ENCODE measurements at places on chromosomes 4 and X.

GRCh38 chr4:88803600-88804096 lies 106.0 kb upstream of the NAP1L5 start:
- no peaks in the 10 kb centered on the region for H3K36me3 ChIP-seq
- no peak for DNase-seq
- H3K27me3 ChIP-seq: no peaks in the 10 kb centered on the region
- H3K27ac ChIP-seq: no peak overlapping the region

DNA sequence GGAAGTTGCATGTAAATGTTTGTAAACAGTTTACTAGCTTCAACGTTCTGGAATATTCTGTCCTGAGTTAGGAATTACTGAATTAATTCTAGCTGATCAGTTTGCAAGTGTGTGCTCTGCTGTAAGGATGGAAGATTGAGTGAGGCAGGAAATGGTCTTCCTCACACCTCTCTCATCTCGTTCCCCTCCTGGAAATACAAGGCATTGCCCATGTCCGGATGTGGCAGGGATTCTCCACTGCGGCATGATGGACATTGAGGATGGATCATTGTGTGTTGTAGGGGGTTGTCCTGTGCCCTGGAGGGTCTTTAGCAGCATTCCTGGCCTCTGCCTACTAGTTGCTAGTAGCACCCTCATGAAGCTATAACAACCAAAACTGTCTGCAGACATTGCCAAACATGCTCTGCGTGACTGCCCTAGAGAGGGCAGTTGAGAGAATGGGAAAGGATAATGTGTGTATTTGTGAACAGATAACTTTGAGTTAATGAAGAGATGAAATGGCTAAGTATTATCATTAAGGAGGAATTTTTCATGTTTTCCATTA lies 12.6 kb downstream of the CA5B start:
- no peaks in the 10 kb centered on the region for H3K36me3 ChIP-seq
- no peak overlapping the region for H3K27ac ChIP-seq
- DNase-seq: no peak
- H3K4me3 ChIP-seq: no peak overlapping the region

- no peak overlapping the region for H3K4me3 ChIP-seq
- no peaks in the 10 kb centered on the region for H3K4me1 ChIP-seq
- no peaks in the 10 kb centered on the region for H3K36me3 ChIP-seq
- H3K27ac ChIP-seq: no peak overlapping the region
- DNase-seq: peak; percentile 86
Observed at GRCh38 chr4:89661173-89661899, 175.6 kb downstream of the SNCA start.

DNA sequence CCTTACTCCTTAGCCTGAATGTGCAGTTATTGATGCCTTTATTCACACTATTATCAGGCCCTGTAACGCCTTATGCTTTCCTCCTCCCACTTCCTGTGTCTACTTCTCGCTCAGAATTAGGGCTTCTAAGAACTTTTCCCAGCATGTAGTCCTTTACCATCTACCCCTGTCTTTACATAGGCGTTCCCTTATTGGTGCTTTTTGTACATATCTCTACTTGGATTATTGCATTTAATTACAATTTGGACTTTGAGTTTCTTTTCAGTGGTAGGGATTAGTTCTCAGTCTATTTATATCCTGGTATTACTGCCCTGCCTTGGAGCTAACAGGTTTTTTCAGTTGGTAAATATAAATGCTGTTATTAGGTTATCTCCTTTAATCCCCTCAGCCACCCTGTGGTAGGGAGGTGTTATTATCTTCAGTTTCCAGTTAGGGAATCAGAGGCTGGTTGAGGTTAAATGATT lies 84.0 kb downstream of the RBPJ start:
- no peak overlapping the region for H3K4me3 ChIP-seq
- no peak overlapping the region for H3K27ac ChIP-seq
- peaks cover 2% of the 10 kb centered on the region for H3K36me3 ChIP-seq
- no peaks in the 10 kb centered on the region for H3K27me3 ChIP-seq
- peaks cover 2% of the 10 kb centered on the region for H3K4me1 ChIP-seq

GRCh38 chr4:61427818-61428495 lies 227.8 kb downstream of the ADGRL3 start:
- H3K27ac ChIP-seq: no peak overlapping the region
- H3K4me1 ChIP-seq: no peaks in the 10 kb centered on the region
- no peaks in the 10 kb centered on the region for H3K36me3 ChIP-seq
- DNase-seq: peak; percentile 15

DNA sequence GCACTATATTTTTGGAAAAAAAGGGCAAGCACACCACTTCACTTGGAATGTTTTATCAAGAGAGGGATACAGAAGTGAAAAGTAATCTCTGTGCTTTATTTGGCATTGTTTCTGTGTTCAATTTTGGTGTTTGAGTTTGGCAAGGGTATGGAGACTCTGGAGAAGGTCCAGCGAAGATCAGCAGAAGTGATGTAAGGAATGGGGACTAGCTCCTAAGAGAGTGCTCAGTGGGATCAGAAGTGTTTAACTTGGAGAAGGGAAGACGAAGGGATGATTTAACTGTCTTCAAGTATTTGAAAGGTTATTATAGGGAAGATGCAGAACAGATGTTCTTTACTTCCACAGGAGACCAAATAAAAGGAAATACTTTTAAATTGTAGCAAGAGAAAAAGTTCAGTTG lies 74.3 kb downstream of the CFAP299 start:
- no peak overlapping the region for H3K27ac ChIP-seq
- H3K4me1 ChIP-seq: no peaks in the 10 kb centered on the region
- DNase-seq: no peak
- no peak overlapping the region for H3K4me3 ChIP-seq

- no peak overlapping the region for H3K27ac ChIP-seq
- H3K27me3 ChIP-seq: no peaks in the 10 kb centered on the region
- H3K36me3 ChIP-seq: no peaks in the 10 kb centered on the region
- H3K4me3 ChIP-seq: no peak overlapping the region
- no peaks in the 10 kb centered on the region for H3K4me1 ChIP-seq
Observed at GRCh38 chrX:116277351-116278225, 107.0 kb downstream of the AGTR2 start.

GRCh38 chr4:140762202-140762601 lies 6.0 kb upstream of the TBC1D9 start:
- H3K4me3 ChIP-seq: no peak overlapping the region
- H3K27me3 ChIP-seq: no peaks in the 10 kb centered on the region
- no peaks in the 10 kb centered on the region for H3K36me3 ChIP-seq
- DNase-seq: no peak
- no peak overlapping the region for H3K27ac ChIP-seq
- peaks cover 3% of the 10 kb centered on the region for H3K4me1 ChIP-seq

DNA sequence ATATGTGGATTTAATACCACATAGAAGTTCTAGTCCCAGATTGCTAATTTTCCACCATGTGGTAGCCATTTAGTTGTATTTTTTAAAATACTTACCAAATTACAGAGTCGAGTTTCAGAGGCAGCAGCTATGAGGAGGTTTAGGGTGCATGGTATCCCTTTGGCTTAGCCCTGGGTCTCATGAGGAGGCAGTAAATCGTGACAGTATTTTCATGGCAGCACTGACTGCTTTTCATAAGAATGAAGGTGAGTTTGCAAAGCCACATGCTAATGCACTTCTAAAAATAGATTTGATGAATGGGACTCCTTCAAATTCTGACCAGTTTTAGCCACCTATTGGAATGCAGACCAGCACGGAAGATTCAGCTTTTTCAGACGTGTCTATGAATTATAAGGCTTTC lies 114.0 kb upstream of the FRG1 start:
- H3K4me3 ChIP-seq: no peak overlapping the region
- H3K27ac ChIP-seq: no peak overlapping the region
- H3K36me3 ChIP-seq: no peaks in the 10 kb centered on the region

DNA sequence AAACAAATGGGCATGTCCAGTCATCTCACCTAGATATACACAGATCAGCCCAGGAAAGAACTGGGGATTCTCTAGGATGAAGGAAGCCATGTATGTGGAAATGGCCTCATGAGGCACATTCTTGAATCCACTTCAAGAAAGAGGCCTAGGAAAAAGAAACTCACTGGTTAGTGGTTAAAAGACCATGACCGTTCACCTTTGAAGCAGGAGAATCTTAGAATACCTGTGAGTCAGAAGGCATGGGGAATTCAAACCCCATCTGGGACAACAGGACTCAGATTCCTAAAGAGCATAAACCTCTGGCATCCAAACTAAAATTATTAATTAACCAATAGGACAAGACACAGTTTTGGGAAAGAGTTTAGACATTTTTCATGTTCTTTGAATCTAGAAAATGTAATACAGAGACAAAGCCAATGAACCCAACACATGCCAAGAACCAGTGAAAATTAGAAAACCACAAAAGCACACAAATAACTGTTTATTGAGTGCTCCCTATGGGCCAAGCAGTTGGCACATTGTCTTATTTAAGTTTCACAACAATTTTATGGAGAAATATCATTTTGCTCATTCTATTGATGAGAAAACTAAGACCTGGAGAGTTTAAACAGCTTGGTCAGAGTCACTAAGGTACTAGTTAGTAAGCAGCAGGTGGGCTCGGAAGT lies 97.5 kb downstream of the NPNT start:
- DNase-seq: no peak
- H3K4me3 ChIP-seq: no peak overlapping the region
- no peak overlapping the region for H3K27ac ChIP-seq

GRCh38 chr4:158481811-158482210 lies 39.9 kb upstream of the RXFP1 start:
- H3K4me3 ChIP-seq: no peak overlapping the region
- no peaks in the 10 kb centered on the region for H3K27me3 ChIP-seq
- H3K27ac ChIP-seq: no peak overlapping the region
- no peak for DNase-seq
- H3K4me1 ChIP-seq: no peaks in the 10 kb centered on the region

DNA sequence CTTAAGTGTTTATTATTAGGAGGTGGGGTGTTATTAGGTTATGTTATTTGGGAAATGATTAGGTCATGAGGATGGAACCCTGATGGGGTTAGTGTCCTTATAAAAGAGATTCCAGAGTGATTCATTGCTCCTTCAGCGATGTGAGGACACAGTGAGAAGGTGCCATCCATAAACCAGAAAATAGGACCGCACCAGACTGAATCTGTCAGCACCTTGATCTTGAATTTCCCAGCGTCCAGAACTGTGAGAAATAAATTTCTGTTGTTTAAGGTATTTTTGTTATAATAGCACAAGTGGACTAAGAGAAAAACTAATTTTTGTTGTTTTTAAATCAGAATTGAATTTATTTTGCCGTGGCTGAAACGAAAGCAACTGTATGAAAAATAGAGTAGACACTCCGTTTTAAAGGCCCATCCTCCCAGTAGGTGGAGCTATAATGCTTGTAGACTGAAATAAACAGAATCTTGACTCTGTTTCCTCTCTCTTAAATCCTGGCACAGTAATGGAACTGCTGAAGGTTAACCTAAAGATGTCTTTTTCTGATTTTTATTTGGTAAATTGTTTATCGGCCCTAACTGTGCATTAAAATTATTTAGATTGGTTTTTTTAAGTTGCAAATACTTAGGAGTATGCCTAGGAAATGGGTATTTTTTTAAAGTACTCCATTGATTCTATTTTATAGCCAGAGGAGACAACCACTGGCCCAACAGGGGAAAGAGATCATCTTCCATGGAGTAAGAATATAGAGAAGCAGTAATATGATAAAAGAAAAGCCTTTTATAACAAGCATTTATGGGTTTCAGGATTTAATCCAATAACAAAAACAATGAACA lies 133.2 kb upstream of the ADAMTS3 start:
- no peaks in the 10 kb centered on the region for H3K27me3 ChIP-seq
- peak; percentile 69 for DNase-seq
- H3K4me3 ChIP-seq: no peak overlapping the region
- no peak overlapping the region for H3K27ac ChIP-seq

GRCh38 chr4:100081491-100081890 lies 108.8 kb downstream of the DDIT4L start:
- H3K36me3 ChIP-seq: no peaks in the 10 kb centered on the region
- H3K4me3 ChIP-seq: no peak overlapping the region
- H3K4me1 ChIP-seq: no peaks in the 10 kb centered on the region
- H3K27ac ChIP-seq: no peak overlapping the region
- no peaks in the 10 kb centered on the region for H3K27me3 ChIP-seq

- H3K36me3 ChIP-seq: no peaks in the 10 kb centered on the region
- H3K27ac ChIP-seq: no peak overlapping the region
- H3K27me3 ChIP-seq: no peaks in the 10 kb centered on the region
- DNase-seq: no peak
- no peaks in the 10 kb centered on the region for H3K4me1 ChIP-seq
Observed at GRCh38 chrX:17030092-17030491, 83.6 kb downstream of the REPS2 start.

DNA sequence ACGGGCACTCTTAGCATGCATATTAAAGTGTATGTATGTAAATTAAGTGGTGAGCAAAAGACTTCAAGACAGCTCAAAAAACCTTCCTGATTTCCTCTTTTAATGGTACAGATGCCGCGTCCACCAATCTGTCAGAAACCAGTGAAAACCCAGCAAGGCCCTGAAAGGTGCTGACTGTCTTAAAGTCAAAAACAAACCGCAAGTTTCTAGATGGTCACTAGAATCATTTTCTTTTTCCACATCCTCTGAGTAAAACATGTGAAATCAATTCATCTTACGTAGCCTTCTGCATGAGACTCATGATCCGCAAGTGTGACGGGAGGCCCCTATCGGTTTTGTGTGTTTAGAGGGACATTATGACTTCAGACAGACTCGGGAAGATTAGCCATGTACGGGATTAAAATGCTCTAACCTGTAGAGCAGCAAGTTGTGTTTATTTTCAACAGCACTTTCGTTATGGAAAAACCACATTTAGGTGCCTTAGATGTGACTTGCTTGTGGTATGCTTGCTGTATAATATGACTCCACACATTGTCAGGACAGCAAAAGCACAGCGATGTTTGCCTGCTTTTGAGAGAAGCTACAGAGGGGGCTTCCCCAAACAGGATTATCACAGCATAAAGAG lies 88.2 kb upstream of the STS start:
- no peaks in the 10 kb centered on the region for H3K27me3 ChIP-seq
- no peak for DNase-seq
- no peaks in the 10 kb centered on the region for H3K4me1 ChIP-seq
- no peaks in the 10 kb centered on the region for H3K36me3 ChIP-seq
- H3K4me3 ChIP-seq: no peak overlapping the region

DNA sequence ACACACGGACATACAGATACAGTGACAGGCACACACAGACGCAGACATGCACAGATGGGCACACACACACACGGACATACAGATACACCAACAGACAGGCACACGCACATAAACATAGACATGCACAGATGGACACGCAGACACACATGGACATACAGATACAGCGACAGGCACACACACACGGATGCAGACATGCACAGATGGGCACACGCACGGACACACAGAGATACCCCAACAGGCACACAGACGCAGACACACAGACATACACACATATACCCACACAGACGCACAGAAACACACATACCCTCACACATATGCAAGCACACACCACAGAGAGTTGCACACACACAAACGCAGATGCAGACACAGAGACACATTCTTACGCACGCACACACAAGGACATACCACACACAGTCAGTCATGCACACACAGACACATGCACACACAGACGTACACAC lies 24.4 kb upstream of the SLC25A6 start:
- no peak for DNase-seq
- H3K27me3 ChIP-seq: no peaks in the 10 kb centered on the region
- no peaks in the 10 kb centered on the region for H3K4me1 ChIP-seq
